ENCODE measurements at places on chromosomes 6 and 20.

DNA sequence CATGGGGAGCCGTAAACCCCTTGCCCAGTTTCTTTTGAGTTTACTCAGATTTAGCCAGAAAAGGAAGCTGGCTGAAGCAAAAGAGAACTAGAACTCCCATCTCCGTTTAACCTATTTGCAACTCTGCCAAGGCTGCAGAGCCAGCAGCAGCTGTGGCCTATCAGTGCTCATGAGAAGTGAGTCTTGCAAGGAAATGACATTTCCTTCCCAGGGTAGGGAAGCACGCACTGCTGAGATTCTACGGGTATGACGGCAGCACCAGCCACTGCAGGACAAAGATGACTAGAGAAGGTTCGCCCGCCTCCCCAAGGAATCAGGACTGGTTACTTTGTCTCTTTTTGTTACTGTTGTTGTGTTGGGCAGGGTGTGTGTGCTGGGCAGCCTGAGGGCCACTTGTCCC is 47.6 kb downstream of the PPP1R3G start:
- no peak for DNase-seq

GRCh38 chr6:163391985-163392384 is 22.5 kb upstream of the QKI start:
- DNase-seq, result no peak

- no peak for DNase-seq
Observed at GRCh38 chr20:14928083-14928482, 590.7 kb upstream of the FLRT3 start.

GRCh38 chr20:46507760-46508407 is 5.5 kb downstream of the ZNF334 start:
- no peak for DNase-seq

DNA sequence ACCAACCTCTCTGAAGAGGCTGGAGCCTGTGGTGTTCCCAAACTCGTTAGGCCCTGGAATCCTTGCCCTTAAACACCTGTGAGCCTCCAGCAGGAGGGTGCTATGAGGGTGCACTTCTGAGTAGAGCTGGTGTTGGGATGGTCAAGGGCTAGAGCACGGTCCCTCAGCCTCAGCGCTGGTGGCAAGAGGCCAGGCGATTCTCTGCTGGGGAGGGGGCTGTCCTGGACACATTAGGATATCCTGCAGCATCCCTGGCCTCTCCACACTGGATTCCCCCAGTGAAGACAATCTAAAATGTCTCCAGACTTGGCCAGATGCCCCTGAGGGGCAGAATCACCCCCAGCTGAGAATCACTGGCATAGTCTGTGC is 157.8 kb downstream of the SYCP2 start:
- peak; percentile 14 for DNase-seq

- DNase-seq, result no peak
Observed at GRCh38 chr6:4358414-4359107, 223.2 kb upstream of the ECI2 start.

- peak; percentile 63 for DNase-seq
Observed at GRCh38 chr6:167699141-167699931, 127.4 kb upstream of the AFDN start.

- DNase-seq, result no peak
Observed at GRCh38 chr6:3612341-3613041, 139.0 kb downstream of the PXDC1 start.

DNA sequence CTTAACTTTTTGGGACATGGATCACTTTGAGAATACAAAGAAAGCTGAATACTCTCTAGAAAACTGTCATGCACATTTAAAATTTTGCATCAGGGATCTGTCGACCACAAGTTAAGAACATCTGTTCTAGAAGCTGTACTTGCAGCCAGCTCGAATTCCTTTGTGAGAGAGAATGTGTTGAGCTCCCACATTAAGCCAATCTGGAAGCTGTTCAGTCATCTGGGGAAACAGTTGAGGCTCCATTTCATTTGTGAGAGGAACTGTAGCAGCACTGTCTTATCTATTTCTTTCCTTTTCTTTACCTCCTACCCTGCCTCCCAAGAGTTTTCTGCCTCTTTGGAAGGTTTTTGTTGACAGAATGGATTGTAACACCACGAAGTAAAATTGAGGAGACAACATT is 50.8 kb downstream of the KAT14 start:
- DNase-seq, result no peak

All from GM13976 (cell line).